ENCODE measurements at places on chromosomes 7 and 10.

GRCh38 chr10:72242675-72243074 lies 26.6 kb upstream of the ASCC1 start:
- no peak for DNase-seq

DNA sequence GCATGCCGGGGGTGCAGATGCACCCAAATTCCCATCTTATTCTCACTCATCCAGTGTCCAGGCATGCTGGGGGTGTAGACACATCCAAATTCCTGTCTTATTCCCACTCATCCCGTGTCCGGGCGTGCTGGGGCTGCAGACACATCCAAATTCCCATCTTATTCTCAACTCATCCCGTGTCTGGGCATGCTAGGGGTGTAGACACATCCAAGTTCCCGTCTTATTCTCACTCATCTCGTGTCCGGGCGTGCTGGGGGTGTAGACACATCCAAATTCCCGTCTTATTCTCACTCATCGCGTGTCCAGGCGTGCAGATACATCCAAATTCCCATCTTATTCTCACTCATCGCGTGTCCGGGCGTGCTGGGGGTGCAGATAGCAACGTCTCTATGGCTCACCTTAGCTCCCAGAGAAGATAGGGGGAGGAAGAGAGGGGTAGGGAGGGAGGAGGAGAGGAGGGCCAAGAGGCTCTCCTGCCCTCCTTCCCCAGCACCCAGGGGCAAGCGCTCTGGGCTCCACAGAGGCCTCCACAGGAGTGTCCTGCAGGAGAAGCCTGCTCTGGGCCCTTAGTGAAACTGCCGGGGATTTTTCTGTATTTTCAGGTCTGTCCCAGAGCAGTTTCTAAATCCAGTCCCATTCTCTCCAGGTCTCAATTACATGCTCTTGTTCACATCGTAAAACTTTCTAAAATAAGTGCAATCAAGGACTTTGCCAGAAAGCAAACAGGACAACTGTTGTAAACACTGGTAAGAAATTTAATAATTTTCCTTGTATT lies 210.8 kb downstream of the DIP2C start:
- no peak for DNase-seq

- no peak for DNase-seq
Measured at GRCh38 chr10:47051741-47052238, 140.6 kb downstream of the PTPN20 start.

DNA sequence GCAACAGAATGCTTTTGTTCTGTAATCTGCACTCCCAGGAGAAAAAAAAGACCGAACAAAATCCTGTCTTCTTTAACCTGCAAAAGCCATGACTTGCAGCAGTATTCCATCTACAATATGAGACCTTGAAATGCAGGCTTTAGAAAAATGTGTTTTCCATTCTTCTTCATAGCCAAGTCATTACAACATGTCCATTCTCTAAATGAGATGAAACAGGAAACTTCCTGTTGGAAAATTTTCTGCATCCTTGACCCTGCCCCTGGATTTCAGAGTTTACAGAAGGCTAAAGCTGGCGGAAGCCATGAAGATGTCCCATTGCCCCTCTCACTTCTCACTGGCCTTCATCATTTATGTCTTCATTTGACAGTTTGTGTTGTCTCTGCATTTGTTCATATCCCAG lies 546.4 kb downstream of the TNS3 start:
- DNase-seq = no peak

DNA sequence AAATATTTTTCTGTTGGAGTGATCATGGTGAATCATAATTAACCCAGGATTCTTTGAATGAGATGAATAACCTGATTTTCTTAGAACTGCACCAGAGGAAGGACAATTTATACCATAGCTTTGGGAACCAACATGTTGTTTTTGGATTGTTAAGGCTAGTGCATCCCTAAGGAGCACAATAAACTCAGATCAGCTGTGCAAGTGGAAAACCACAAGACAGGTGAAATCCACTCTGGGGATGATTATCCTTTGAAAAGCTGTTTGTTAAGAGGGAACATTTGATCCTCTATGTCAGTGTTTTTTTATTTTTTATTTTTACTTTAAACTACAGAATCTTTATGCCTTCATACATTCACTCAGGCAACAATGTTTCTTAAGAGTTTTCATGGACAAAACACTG lies 232.1 kb upstream of the PCLO start:
- DNase-seq = no peak

- no peak for DNase-seq
Measured at GRCh38 chr10:125843603-125844329, 20.4 kb downstream of the BCCIP start.

GRCh38 chr7:134949171-134949570 lies 37.1 kb upstream of the AGBL3 start:
- DNase-seq = no peak

Measured in CD4-positive, alpha-beta T cell (primary cell).